ENCODE measurements at places on chromosomes 11 and 22.

DNA sequence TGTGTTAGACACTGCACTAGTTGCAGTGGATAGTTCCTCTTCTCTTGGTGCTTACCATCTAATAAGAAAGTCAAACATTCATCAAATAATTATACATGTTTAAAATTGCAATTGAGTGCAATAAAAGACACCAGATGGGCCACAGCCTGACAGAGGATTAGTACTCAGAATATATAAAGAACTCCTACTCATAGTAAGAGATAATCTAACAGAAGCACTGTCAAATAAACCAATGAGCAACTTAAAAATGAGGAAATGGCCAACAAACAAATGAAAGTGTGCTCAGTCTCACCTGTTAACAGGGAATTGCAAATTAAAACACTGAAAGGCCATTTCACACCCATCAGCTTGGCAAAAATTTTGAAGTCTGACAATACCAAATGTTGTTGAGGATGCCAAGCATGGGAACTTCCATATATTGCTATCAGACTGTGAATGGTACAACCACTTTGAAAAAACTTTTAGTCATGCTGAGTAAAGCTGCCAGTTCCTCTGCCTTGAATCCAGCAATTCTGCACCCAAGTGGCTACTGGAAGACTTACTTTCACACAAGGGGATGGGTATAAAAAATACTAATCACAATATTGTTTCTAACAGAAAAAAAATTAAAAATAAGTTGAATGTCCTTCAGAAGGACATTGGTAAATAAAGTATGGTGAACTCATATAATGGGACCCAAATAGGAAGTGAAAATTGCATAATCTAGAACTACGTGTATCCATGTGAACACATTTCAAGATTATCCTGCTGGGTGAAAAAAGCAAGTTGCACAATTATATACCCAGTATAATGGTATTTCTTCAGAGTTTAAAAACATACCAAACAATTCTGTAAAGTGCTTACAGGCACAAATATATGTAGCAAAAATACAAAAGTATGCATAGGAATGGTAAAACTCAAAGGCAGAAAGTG lies 41.4 kb upstream of the CREB3L1 start:
- DNase-seq = no peak

GRCh38 chr11:13229136-13229535 lies 48.5 kb upstream of the BMAL1 start:
- no peak for DNase-seq

DNA sequence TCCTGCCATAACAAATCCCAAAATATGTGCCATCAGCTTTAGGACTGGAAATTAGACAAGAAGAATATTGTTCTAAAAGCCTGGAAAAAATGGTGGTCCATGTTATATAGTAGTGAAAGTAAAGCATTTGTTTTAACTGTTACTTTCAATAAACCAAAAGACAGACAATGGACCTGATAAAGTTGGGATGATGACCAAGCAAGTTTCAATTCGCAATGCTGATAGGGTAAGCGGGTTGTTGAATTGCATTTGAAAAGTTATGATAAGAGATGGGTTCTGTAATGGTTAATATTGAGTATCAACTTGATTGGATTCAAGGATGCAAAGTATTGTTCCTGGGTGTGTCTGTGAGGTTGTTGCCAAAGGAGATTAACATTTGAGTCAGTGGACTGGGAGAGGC lies 131.9 kb upstream of the ZC3H12C start:
- DNase-seq = no peak

GRCh38 chr22:17164392-17165024 lies 5.4 kb upstream of the HDHD5 start:
- DNase-seq = no peak

GRCh38 chr11:12017243-12017678 lies 8.8 kb upstream of the DKK3 start:
- peak; percentile 65 for DNase-seq

DNA sequence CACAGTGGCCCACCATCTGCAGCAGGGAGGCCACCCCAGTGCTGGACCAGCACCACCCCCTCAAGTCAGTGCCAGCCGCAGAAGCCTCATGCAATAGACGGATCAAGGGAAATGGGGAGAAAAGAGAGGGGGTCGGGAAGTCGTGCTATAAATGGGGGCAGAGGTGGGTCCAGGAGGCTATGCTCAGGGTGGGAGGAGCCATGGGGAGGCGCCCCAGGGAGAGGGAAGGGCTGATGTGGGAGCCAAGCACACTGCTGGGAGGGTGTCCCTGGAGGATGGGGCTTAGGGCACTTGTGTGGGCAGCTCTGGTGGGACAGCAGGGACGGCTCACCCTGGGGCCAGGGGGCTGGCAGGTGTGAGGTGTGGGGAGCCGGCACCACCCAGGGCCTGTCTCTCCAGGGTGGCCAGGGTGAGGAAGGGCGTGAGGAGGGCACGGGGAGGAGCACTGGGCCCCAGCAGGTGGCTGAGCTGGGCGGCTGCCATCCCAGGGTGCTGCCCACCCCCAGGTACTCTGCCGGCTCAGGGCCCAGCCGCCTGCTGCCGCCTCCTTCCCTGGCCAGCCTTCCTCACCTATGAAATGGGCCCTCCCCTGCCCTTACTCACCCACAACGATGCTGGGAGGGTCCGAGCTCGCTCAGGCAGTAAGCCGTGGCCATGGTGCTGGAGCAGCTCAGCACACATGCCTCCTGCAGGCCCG lies 18.0 kb downstream of the PHLDA2 start:
- no peak for DNase-seq

GRCh38 chr11:122226810-122227379 lies 110.9 kb upstream of the BLID start:
- DNase-seq = peak; percentile 82

DNA sequence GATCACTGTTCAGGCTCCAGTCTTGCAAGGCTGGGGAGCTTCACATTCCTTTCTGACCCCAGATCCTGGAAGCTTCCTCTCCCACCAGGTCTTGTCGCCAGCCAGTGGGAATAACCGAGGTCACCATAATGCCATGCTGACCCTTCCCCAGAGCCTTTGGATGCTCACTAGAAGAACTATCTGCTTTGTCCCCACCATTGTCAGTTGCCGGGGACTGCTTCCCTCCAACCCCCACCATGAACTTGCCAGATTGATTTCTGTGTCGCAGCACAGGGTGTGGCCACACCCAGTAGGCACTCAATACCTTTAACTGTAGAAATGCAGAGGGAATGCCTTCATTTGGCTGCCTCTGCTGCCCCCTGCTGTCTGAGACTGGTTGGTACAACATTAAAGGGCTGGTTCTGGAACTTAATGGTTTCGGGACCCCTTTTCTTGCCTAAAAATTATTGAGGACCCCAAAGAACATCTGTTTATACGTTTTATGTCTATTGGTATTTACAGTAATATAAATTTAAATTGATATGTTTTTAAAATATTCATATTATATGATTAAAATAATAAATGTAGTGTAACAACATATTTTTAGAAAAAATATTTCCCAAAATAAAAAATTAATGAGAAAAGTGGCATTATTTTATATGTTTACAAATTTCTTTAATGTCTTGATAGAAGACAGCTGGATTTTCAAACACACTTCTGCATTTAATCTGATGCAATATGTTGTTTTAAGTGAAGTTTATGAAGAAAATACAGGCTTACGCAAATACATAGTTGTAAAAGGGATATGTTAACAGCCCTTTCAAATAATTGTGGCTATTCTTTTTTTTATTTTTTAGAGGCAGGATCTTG lies 6.7 kb upstream of the GDPD5 start:
- no peak for DNase-seq

GRCh38 chr11:5486421-5486820 lies 2.1 kb upstream of the OR52D1 start:
- DNase-seq = no peak

GRCh38 chr11:69919659-69920344 lies 100.6 kb upstream of the FGF3 start:
- no peak for DNase-seq

GRCh38 chr22:46090631-46091201 lies 59.6 kb upstream of the PPARA start:
- DNase-seq = no peak

- DNase-seq = no peak
Observed at GRCh38 chr22:39149915-39150847, 2.3 kb downstream of the CBX7 start.

DNA sequence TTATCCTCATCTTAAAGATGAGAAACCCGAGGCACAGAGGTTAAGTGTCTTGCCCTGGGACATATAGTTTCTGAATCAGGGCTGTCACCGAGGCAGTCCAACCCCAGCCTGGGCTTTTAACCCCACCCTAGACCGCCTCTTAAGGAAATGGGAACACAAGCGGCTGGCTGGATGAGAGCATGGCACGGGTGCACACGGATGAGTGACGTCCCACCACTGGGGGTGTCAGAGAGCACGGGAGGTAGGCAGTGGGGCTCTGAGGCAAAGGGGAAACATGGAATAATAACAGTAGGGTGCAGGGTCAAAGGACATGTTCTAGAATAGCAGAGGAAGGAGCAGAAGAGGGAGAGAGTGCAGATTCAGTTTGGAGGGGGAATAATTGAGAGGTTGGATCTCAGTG lies 22.3 kb downstream of the PPFIBP2 start:
- no peak for DNase-seq

DNA sequence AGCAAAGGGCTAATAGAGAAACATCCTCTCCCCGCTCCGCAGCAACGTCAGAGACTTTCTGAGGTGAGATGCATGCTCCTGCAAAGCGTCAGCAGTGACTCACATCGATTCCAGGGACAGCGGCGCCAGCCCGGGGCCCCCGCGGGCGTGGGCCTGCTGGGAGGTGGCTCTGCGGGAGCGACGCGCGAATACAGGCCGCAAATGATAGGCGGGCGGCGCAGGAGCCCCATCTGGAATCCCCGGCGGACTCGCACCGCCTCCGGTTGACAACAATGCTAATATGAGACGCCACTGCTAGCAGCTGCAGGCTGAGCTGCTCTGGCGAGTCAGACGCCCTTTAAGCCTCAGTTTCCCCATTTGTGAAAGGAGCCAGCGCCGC lies 557 bp downstream of the RANGAP1 start:
- peak; percentile 72 for DNase-seq

DNA sequence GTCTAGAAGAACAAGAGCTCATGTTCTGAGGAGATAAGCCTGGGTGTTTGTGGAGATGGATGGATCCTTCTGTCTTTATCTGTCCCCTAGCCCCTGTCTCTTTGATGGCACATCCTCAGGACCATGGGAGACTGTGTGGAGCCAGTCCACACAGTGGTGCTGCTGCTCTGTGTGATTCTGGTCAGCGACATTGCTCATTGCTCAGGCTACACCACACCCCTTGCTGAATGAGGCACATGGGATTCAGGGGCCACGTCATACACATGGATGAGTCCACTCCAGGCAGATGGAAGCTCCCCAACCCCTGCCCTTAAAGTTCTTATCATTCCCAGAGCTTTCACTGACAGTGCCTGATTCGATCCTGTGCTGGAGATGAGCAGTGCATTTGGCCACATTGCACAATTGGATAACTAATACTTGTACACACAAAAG lies 222.2 kb downstream of the NAV2 start:
- DNase-seq = peak; percentile 78

DNA sequence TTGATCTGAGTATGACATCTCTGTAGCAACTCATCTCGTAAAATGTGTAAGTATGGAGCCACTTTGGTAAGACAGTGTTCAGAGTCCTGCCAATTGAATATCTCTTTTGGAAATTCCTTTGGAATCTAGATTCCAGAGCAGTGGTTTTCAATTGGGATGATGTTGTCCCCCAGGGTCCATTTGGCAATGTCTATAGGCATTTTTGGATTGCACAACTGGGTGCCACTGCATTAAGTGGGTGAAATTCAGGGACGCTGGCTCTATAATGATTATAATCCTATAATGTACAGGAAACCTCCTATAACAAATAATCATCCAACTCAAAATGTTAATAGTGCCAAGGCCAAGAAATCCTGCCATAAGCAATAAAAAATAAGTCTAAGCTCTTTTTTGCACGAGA lies 404.8 kb upstream of the RAG2 start:
- no peak for DNase-seq

GRCh38 chr11:99568808-99569207 lies 548.1 kb downstream of the CNTN5 start:
- DNase-seq = no peak

DNA sequence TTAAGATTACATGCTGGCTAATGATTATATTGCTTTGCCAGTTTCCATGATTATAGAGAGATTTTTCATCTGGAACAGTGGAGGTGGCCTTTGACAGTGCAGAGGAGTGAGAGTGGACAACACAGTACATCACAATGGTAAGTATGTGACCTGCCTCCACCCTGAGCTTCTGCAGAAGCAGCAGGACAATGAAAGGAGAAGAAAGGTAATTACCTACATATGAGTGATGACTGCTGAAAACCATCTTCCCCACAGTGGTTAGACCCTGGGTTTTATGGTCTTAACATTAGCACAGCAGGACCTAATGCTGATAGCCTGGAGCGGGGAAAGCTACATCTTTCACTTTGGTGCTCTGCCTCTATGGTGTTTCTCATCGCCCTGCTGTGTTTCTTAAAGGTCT lies 454.7 kb upstream of the DDI1 start:
- DNase-seq = no peak

- no peak for DNase-seq
Observed at GRCh38 chr11:32781721-32782120, 12.7 kb downstream of the CCDC73 start.

- no peak for DNase-seq
Observed at GRCh38 chr11:107695446-107695845, 16.4 kb downstream of the SLN start.

DNA sequence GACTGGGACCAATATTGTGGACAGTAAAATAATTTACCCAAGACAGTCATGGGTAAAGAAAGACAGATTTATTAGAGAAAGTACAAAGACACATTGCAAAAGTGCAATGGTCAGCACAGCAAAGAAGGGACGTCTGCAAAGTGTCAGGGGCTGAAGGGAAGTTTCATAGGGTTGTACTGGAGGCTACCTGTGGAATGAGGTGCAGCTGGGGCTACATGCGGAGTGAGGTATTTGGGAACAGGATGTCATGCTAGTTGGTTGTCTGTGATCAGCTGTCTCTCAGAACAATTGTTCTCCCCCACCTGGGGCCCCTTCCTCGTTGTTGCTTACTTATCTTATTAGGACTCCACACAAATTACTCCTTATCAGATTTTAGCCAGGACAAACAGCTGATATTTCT lies 11.4 kb upstream of the APOL3 start:
- DNase-seq = no peak

DNA sequence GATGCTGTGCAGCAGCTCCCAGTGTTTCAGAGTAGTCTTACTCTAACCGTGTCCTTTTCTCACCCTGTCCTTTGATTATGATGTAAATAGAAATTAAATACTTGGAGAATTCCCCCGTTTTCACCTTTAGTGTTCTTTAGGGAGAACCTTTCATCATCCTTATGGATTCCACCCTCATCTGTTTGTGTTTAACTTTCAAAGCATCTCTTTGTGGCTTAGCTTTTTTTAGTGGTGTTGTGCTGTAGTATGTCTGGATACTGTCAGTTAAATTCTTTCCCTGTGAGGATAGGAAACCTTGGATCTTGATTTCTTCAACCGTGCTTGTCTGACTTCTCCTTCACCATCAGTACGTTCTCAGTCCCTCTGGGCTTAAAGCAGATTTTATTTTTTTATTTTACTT lies 48.5 kb downstream of the PPP6R3 start:
- DNase-seq = no peak

- DNase-seq = no peak
Observed at GRCh38 chr11:2451916-2452315, 7.1 kb downstream of the KCNQ1 start.

All from skeletal muscle cell (primary cell).